ENCODE measurements at places on chromosomes 12 and 14.

GRCh38 chr14:67517083-67517482 is 16.0 kb upstream of the PLEKHH1 start:
- DNase-seq = peak; percentile 27

DNA sequence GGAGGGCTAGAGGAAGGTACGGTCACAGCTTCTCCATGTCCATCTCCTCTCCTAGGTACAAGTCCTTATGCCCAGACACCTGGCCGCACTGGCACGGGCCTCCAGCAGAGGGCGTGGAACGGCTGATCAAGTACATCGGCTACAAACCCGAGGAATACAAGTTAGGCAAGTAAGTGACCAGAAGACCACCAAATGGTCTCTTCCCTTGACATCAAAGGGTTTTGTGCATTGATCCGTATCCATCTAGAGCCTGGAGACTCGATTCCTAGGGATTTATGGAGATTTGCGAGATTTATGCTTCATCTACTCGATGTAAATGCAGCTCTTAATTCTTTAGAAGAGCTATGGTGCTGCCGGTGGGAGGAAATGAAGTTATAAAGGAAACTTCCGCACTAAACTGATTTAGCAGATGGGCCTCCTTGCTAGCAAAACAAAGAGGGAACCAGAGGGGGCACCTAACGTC is 44.2 kb downstream of the KCTD10 start:
- DNase-seq = peak; percentile 81

GRCh38 chr14:70651522-70651921 is 9.8 kb downstream of the TTC9 start:
- no peak for DNase-seq

- peak; percentile 51 for DNase-seq
Measured at GRCh38 chr12:40693207-40693821, 1.1 kb downstream of the CNTN1 start.

DNA sequence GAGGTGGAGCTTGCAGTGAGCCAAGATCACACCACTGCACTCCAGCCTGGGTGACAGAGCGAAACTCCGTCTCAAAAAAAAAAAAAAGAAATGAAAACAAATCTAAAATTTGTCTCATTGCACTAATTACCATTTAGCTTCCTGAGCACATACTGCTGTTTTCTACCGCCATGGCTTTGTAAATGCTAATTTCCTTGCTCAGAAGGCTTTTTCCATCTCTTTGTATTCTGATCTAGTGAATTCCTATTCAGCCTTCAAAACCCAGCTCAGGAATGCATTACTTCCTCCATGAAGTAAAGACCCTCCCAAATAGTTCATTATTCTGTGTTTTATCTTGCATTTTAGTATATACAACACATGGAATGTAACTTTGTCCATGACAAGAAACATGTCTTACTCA is 33.6 kb downstream of the CEP83 start:
- no peak for DNase-seq

- no peak for DNase-seq
Measured at GRCh38 chr14:61120576-61120975, 139.5 kb downstream of the SLC38A6 start.

DNA sequence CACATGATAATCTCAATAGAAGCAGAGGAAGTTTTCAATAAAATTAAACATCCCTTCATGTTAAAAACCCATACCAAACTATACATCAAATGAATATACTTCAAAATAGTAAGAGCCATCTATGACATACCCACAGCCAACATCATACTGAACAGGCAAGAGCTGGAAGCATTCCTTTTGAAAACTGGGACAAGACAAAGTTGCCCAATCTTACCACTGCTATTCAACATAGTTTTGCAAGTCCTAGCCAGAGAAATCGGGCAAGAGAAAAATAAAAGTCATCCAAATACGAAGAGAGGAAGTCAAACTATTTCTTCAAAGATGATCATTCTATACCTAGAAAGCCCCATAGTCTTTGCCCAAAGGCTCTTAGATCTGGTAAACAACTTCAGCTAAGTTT is 454.7 kb upstream of the PRICKLE1 start:
- DNase-seq = no peak

DNA sequence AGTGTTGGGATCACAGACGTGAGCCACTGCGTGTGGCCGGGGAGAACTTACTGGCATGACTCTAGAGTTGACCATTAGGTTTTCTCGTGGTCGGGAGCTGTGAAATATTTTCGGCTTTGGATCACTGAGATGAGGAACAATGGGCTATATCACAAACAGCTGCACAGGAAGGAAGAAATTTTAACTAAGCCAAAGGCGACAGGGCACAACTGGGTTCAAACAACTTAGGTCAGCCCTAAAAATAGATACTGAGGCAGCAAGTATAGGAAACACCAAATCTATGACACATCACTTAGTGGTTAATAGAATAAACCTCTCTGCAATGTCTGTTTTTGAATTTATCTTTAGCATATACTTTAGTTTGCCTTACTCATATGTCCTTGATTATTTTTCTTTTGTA is 162.9 kb downstream of the LRIG3 start:
- DNase-seq = peak; percentile 6

GRCh38 chr12:49188201-49188915 is 522 bp downstream of the TUBA1A start:
- DNase-seq = peak; percentile 70

DNA sequence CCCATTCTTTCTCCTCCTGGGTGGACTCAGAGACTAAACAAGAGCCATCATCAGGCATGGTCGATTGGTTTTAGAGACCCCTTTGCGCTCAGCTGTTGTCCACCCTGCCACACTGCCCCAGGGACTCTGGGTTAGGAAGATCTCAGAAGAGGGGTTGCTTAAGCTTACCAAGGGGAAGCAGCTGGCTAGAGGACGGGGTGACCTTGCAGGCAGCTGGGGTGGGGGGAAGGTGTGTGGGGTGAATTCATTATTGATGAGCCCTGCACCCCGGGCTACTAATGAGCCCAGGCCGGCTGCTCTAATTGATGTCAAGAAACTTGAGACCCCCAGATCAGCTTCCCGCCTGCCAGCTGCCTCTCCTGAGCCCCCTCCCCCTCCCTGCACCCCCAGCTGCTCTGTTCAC is 8.7 kb upstream of the ZNF385A start:
- no peak for DNase-seq

GRCh38 chr14:64673748-64674147 is 30.5 kb upstream of the PLEKHG3 start:
- peak; percentile 66 for DNase-seq

Measured in kidney tubule cell (primary cell).